ENCODE measurements at places on chromosomes 6 and 20. TPM values are rescaled to one million over a fixed set of nuclear protein-coding genes. Genes with fewer than 3 reads are reported as not detected.
A peak's percentile ranks its signal among the peaks of the same experiment; 100 is the strongest.

- H3K36me3 ChIP-seq, result no peaks in the 10 kb centered on the region
- H3K4me3 ChIP-seq, result no peak overlapping the region
- H3K27ac ChIP-seq, result no peak overlapping the region
- H3K27me3 ChIP-seq, result no peaks in the 10 kb centered on the region
- H3K4me1 ChIP-seq, result no peaks in the 10 kb centered on the region
Observed at GRCh38 chr6:158468666-158469065, 91.2 kb upstream of the TMEM181 start.

GRCh38 chr20:9241232-9241692, 172.4 kb downstream of the PLCB4 start:
- DNase-seq, result peak; percentile 97
- H3K4me3 ChIP-seq, result no peak overlapping the region
- no peaks in the 10 kb centered on the region for H3K36me3 ChIP-seq
- peaks cover 5% of the 10 kb centered on the region for H3K4me1 ChIP-seq
- no peak overlapping the region for H3K27ac ChIP-seq

GRCh38 chr20:38672504-38672903, 51.8 kb upstream of the SLC32A1 start:
- no peaks in the 10 kb centered on the region for H3K36me3 ChIP-seq
- no peak overlapping the region for H3K4me3 ChIP-seq
- peaks cover 8% of the 10 kb centered on the region for H3K27me3 ChIP-seq
- no peak overlapping the region for H3K27ac ChIP-seq
- DNase-seq, result no peak
- H3K4me1 ChIP-seq, result peaks cover 3% of the 10 kb centered on the region

DNA sequence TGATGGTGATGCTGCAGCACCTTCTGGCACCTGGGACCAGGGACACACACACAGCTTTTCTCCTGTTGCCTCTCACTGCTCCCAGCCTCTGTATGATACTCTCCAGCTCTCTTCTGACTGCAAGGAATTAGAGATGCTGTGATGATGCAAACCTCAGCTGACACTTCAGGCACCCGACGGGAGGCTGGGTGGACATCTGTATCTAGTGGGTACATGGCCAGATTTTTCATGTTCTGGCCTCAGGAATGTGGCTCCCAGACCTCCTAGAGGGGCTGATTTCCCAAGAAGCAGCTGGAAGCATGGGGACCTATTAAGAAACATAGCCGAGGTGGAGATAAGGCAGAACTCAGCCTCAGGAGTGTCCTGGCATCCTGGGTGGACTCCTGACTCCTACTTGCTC, 6.8 kb upstream of the EPB41L1 start:
- no peak overlapping the region for H3K27ac ChIP-seq
- H3K36me3 ChIP-seq, result no peaks in the 10 kb centered on the region
- H3K4me3 ChIP-seq, result no peak overlapping the region

DNA sequence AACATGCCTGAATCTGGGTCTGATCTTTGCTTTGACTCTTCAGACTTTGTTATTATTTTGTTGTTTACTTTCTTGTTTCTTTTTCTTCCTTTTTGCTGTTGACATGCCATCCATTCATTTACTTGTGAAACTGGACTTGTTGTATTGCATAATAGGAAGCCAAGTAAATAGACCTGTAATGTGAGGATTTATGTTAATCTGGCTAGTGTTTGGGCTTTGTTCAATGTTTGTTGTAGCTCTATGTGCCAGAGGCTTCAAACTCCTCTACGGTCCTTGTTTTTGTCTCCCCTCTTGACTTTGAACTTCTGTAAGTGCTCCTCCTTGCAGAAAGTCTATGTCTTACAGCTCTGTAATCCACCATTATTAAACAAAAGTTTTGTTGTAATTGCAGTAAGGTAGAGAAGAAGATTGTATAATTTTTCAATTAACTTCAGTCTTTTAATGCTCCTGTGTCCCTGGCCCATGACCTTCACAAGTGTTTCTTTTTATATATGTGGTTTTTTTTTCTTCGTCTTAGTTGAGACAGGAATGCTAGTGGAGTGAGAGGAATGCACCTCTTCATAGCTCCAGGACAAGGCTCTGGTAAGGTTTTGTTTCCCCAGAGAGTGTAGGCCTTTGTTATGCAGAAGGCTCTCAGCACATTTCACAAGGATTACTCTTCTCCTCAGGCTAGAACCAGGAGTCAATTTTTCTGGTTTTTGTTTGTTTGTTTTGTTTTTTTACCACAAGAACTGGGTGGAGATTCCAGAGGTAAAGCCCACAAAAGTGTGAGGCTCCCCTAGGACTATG, 1061.8 kb upstream of the CITED2 start:
- DNase-seq, result peak; percentile 96
- H3K4me3 ChIP-seq, result no peak overlapping the region
- no peaks in the 10 kb centered on the region for H3K36me3 ChIP-seq
- peaks cover 7% of the 10 kb centered on the region for H3K4me1 ChIP-seq
- H3K27me3 ChIP-seq, result no peaks in the 10 kb centered on the region

The RAB44 gene
- 0.03 TPM for polyA plus RNA-seq

GRCh38 chr6:18359237-18359885, 27.8 kb upstream of the RNF144B start:
- no peak overlapping the region for H3K4me3 ChIP-seq
- no peak overlapping the region for H3K27ac ChIP-seq
- no peaks in the 10 kb centered on the region for H3K4me1 ChIP-seq
- H3K36me3 ChIP-seq, result no peaks in the 10 kb centered on the region
- no peak for DNase-seq

GRCh38 chr6:16800942-16801341, 39.7 kb upstream of the ATXN1 start:
- peak; percentile 60 for DNase-seq
- H3K27me3 ChIP-seq, result no peaks in the 10 kb centered on the region
- no peaks in the 10 kb centered on the region for H3K36me3 ChIP-seq
- no peak overlapping the region for H3K4me3 ChIP-seq

DNA sequence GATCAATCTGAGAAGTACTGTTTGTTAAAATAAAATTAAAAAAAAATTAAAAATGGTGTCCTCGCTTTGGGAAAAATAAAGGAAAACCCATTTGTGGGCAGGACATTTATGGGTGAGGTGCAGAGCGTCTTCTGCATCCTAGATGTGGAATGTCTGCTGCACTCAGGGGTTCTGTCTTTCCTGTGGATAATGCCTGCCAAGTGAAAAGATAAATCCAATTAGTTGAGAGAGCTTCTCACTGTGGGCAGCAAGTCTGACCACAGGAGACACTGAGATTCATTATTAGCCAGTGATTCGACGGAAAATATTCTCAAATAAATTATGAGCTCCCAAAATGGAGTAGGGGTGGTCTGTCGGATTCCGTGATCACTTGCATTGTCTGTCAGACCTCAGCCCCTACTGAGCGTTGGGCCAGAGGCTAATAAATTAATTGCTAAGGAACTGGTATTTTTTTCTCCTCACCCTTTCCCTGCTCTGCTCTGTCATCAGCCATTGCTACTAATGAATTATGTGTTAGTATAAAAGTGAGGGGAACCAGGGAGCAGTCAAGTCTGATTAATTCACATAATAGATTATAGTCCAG, 10.0 kb downstream of the GMPR start:
- H3K36me3 ChIP-seq, result no peaks in the 10 kb centered on the region
- H3K27ac ChIP-seq, result no peak overlapping the region
- H3K27me3 ChIP-seq, result no peaks in the 10 kb centered on the region
- no peak for DNase-seq

- no peak overlapping the region for H3K27ac ChIP-seq
- H3K36me3 ChIP-seq, result no peaks in the 10 kb centered on the region
- H3K4me1 ChIP-seq, result no peaks in the 10 kb centered on the region
- H3K27me3 ChIP-seq, result no peaks in the 10 kb centered on the region
- no peak overlapping the region for H3K4me3 ChIP-seq
Observed at GRCh38 chr6:66336176-66336575, 629.1 kb upstream of the EYS start.

GRCh38 chr6:26045928-26046368, 41.3 kb upstream of the HFE start:
- H3K36me3 ChIP-seq, result no peaks in the 10 kb centered on the region
- peaks cover 11% of the 10 kb centered on the region for H3K4me1 ChIP-seq
- peak overlapping the region; percentile 98 for H3K27ac ChIP-seq
- no peak for DNase-seq

The GABRR1 gene
- not detected for polyA plus RNA-seq

DNA sequence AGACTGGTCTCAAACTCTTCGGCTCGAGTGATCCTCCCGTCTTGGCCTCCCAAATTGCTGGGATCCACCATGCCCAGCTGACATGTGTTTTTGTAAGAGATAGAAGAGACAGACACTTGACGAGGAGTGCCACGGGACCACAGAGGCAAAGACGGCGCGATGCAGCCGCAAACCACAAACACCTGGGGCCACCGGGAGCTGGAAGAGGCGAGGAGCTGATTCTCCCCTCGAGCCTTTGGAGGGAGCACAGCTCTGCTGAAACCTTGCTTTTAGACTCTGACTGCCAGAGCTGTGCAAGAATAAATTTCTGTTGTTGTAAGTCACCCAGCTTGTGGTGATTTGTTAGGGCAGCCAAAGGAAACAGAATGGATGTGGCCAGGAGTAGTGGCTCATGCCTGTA, 46.9 kb downstream of the TFAP2C start:
- no peaks in the 10 kb centered on the region for H3K36me3 ChIP-seq
- no peaks in the 10 kb centered on the region for H3K4me1 ChIP-seq
- DNase-seq, result no peak
- H3K4me3 ChIP-seq, result no peak overlapping the region

GRCh38 chr6:101626269-101626668, 232.8 kb downstream of the GRIK2 start:
- H3K4me3 ChIP-seq, result no peak overlapping the region
- no peak overlapping the region for H3K27ac ChIP-seq
- no peaks in the 10 kb centered on the region for H3K27me3 ChIP-seq
- no peaks in the 10 kb centered on the region for H3K36me3 ChIP-seq

GRCh38 chr6:44511126-44511525, 123.6 kb downstream of the CDC5L start:
- no peak overlapping the region for H3K27ac ChIP-seq
- no peak for DNase-seq
- peaks cover 4% of the 10 kb centered on the region for H3K4me1 ChIP-seq
- H3K36me3 ChIP-seq, result no peaks in the 10 kb centered on the region
- peaks cover 7% of the 10 kb centered on the region for H3K27me3 ChIP-seq
